NCI-H2081 (cell line): ENCODE measurements at places on chromosomes 16 and 17.

GRCh38 chr17:64635647-64636305 lies 26.3 kb downstream of the SMURF2 start:
- no peak for DNase-seq

- no peak for DNase-seq
These were observed 17.7 kb downstream of the TBX4 start for GRCh38 chr17:61469949-61470348.

DNA sequence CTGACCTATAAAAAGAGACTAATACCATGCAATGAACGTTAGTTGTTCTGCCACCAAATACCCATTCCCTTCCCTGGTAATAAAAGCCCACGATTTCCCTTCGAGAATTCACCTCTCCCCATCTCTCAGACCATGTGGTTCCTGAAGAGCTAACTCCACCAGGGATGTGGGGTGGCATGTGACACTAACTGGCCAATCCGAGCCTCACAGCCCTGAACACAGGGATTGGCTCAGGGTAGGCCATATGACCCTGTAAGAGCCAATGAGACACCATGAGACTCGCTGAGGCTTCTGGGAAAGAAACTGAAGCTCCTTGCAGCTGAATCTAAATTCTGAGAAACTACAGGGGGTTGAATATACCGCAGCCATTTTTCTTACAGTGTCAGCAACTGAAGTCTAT lies 21.1 kb downstream of the HELZ start:
- no peak for DNase-seq

- no peak for DNase-seq
These were observed 7.3 kb upstream of the METRNL start for GRCh38 chr17:83071966-83072562.

GRCh38 chr16:11225677-11226549 lies 30.1 kb downstream of the SOCS1 start:
- DNase-seq = no peak

DNA sequence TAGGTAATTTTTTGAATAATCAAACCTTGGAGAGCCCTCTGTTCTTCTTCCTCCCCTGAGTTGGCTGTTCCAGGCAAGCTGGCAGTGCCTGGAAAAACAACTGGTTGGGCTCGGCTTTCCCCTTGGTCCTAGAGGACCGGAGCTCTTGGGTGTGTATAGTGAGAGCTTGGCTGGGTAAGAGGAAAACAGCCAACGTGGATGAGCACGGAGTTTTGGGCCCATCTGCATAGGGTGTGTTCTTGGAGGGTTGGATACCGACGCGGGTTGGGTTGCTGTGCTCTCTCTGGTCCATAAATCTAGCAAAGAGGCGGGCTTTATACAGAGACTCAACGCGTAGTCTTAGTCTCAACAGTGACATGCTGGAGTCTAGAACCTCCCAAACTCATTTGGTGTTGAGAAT lies 23.2 kb downstream of the ITGB3 start:
- no peak for DNase-seq

DNA sequence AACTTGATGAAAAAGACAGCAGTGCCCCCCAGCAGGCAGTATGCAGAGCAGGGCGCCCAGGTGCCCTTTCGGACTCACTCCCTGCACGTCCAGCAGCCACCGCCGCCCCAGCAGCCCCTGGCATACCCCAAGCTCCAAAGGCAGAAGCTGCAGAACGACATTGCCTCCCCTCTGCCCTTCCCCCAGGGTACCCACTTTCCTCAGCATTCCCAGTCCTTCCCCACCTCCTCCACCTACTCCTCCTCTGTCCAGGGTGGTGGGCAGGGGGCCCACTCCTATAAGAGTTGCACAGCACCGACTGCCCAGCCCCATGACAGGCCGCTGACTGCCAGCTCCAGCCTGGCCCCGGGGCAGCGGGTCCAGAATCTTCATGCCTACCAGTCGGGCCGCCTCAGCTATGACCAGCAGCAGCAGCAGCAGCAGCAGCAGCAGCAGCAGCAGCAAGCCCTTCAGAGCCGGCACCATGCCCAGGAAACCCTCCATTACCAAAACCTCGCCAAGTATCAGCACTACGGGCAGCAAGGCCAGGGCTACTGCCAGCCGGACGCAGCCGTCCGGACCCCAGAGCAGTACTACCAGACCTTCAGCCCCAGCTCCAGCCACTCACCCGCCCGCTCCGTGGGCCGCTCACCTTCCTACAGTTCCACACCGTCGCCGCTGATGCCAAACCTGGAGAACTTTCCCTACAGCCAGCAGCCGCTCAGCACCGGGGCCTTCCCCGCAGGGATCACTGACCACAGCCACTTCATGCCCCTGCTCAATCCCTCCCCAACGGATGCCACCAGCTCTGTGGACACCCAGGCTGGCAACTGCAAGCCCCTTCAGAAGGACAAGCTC lies 43.2 kb downstream of the SREBF1 start:
- no peak for DNase-seq

GRCh38 chr17:29977836-29978235 lies 36.4 kb downstream of the EFCAB5 start:
- no peak for DNase-seq

GRCh38 chr16:22291860-22292318 lies 5.3 kb upstream of the POLR3E start:
- no peak for DNase-seq

DNA sequence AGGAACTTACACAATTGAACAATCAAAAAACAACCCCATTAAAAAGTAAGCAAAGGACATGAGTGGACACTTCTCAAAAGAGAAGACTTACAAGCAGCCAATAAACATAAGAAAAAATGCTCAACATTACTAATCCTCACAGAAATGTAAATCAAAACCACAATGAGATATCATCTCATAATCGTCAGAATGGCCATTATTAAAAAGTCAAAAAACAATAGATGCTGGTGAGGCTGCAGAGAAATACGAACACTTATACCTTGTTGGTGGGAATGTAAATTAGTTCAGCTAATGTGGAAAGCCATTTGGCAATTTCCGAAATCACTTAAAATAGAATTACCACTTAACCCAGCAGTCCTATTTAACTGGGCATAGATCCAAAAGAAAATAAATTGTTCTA lies 301.9 kb upstream of the KCNJ16 start:
- peak; percentile 84 for DNase-seq

DNA sequence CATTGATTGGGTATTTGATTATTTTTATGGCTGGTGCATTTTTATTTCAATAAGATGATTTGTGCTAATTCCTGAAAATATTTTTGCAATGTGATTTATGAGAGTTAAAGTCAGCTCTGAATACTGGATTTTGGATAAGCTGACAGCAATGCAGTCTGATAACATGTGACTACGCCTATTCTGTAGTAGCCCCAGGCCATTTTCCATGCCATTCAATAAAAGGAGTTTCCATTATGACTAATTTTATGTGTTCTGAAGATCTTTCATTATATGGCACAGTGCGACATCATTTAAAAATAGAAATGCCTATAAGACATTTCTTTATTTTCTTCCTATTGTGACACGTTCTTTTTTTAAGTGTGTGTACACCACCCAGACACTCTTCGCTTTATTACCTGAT lies 46.3 kb downstream of the KCNJ2 start:
- peak; percentile 17 for DNase-seq

- DNase-seq = no peak
These were observed 28.7 kb downstream of the CCR7 start for GRCh38 chr17:40536295-40537171.

- no peak for DNase-seq
These were observed 12.4 kb upstream of the YWHAE start for GRCh38 chr17:1412185-1413110.

DNA sequence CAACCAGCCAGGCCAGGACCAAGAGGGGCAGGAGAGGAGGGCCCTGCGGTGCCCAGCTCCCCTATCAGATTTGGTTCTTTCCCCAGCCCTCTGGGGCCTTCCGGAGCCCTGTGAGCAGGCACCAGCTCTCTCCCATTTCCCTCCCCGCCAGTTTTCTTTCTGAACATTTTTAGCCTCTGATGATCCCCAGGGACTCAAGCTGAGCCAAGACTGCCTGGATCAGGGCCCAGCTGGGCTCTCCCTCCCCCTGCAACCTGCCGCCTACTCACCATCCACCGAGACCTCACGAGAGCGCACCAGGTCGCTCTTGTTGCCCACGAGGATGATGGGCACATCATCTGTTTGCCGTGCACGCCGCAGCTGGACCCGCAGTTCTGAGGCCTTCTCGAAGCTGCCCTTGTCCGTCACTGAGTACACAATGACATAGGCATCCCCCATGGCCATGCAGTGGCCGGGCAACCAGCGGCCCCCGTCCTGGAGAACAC lies 2.0 kb downstream of the RRAD start:
- no peak for DNase-seq

DNA sequence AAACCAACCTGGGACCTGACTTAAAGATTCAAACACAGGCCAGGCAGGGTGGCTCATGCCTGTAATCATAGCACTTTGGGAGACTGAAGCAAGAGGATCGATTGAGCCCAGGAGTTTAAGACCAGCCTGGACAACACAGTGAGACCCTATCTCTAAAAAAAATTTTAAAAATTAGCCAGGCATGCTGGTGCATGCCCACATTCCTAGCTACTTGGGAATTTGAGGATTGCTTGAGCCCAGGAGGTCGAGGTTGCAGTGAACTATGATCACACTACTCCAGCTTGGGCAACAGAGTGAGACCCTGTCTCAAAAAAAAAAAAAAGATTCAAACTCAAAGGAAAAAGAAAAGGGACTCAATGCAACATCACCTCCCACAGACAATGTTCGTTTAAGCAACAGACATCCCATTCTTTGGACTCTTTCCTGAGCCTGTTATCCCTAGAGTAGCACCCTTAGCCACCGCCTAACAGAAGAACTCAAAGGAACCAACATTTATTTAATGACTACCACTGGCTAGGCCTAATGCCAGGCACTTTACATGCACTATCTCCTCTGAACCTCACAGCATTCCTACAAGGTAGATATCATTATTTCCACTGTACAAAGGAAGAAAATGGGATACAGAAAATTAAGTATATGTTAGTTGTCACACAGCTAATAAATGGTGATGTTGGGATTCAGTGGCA lies 12.7 kb downstream of the MYO18A start:
- DNase-seq = no peak

DNA sequence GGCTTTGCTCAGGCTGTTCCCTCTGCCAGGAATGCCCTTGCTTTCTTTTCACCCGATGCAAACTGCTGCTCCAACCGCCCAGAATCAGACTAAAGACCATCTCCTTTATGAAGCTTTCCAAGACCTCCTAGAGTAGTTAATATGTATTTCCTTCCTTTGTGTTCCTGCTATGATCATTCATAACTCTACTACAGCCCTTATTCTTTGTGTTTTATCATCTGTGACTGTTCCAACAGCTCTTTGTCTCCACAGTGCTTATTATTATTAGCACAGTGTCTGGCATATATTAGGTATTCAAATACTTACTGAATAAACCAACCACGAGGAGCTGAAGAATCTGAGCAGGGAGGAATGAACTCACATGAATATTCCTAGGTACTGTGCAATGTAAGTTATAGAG lies 7.6 kb downstream of the PSME3IP1 start:
- no peak for DNase-seq

DNA sequence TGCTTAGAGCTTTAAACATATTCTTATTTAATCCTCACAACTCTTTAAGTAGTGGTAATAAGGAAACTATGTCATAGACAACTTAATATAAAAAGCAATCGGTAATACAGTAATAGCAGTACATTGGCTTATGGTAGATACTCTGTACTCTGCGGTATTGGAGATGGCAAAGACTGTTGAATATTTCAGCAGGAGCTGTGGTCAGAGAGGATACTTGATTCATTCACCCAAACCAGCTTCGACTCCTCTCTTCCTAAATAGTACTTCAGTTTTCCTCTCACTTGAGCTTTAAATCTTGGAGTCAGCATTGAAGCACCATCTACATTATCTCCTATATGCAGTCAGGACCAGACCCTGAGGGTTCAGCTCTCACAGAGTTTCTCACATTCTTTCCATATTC lies 169.3 kb downstream of the CYB561 start:
- no peak for DNase-seq

- DNase-seq = peak; percentile 64
These were observed 14.6 kb downstream of the CACNA1H start for GRCh38 chr16:1167276-1168107.

DNA sequence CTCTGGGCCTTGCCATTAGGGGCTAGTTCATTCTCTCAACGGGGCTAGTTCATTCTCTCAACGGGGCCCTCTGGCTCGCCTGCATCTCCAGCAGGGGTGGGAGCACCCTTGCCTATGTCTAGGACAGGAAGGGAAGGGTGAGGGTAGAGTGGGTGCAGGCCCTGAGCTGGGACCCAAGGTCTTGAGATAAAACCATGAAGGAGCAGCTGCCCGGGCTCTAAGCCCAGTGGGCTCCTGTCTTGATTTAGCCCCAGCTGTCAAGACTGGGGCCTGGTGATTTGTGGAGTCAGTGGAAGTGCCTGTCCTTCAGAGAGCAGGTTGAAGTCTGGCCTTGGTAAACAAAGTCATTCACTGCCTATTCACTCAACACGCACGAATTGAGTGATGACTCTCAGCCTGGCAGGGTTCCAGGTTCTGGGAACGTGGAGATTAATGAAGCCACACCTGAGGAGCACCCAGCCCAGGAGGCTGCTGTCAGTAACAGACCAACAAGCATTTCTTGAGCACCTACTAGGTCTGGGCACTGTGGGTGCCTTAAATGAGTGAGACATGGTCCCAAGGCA lies 35.4 kb downstream of the WNT3 start:
- no peak for DNase-seq

- no peak for DNase-seq
These were observed 149.8 kb downstream of the CDH13 start for GRCh38 chr16:82776470-82777146.

- DNase-seq = no peak
These were observed at the start of gene TLCD2 for GRCh38 chr17:1709971-1710806. TSS of gene TLCD2 (minus strand) at chr17:1710377. CDS start at chr17:1710242, 135 bp downstream.

GRCh38 chr17:50661348-50661747 lies 26.7 kb downstream of the ABCC3 start:
- DNase-seq = no peak

GRCh38 chr17:37818689-37819088 lies 73.8 kb upstream of the HNF1B start:
- peak; percentile 73 for DNase-seq

- no peak for DNase-seq
These were observed 426.8 kb downstream of the HS3ST4 start for GRCh38 chr16:26118575-26118974.
